ENCODE measurements at places on chromosomes 11 and 22. TPM values are rescaled to one million over a fixed set of nuclear protein-coding genes. Genes with fewer than 3 reads are reported as not detected.

DNA sequence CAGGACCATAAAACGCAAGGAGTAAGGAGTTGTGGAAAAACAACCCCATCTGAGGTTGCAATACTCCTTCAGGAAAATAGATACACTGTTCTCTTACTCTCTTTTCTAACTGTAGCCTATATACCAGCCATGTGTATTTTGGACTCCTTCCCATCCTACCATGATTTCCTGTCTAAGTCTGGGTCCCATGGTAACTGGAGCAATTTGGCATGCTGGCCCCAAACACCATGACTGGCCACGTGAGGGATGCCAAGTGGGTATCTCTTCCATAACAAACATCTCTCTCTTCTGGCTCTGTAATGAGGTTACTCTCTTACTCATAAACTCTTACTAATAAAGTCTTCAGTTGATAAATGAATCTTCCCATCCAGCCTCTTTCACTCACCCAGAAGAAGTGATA lies 26.5 kb downstream of the ABTB2 start:
- no peak for DNase-seq
- H3K27me3 ChIP-seq: no peaks in the 10 kb centered on the region
- H3K4me3 ChIP-seq: no peak overlapping the region
- peaks cover 31% of the 10 kb centered on the region for H3K4me1 ChIP-seq
- no peak overlapping the region for H3K27ac ChIP-seq

- peak; percentile 6 for DNase-seq
- no peaks in the 10 kb centered on the region for H3K36me3 ChIP-seq
- peaks cover 25% of the 10 kb centered on the region for H3K27me3 ChIP-seq
- H3K4me3 ChIP-seq: no peak overlapping the region
Measured at GRCh38 chr22:20656902-20657836, 116.7 kb upstream of the SERPIND1 start.

DNA sequence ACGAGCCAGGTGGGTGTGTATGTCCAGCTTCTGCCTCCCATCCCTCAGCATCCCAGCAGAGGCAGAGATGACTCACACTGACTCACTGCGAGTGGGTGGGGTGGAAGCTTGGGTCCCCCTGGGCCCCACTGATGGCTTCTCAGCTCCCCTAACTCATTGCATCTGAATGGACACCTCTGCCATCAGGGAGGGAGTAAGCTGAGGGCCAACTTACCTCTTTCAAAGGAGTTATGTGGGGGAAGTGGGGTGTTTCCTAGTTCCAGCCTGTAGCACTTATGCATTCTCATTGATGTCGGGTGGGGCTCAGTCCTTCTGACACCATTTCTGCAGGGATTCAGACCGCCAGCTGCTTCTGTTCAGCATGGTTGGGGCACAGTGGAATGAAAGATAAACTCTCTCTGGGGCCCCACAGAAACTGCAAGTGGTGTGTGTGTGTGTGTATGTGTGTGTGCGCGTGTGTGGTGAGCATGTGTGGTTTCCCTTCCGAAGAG lies 1425.8 kb downstream of the TBC1D22A start:
- no peak overlapping the region for H3K27ac ChIP-seq
- H3K27me3 ChIP-seq: no peaks in the 10 kb centered on the region
- DNase-seq: no peak
- H3K36me3 ChIP-seq: no peaks in the 10 kb centered on the region

GRCh38 chr11:69008737-69009440 lies 4.2 kb downstream of the MRGPRF start:
- H3K36me3 ChIP-seq: no peaks in the 10 kb centered on the region
- H3K4me3 ChIP-seq: peak overlapping the region; percentile 44

The EMSY gene
- 22.7 TPM for total RNA-seq

All from HCT116 (cell line).